NCI-H774 (cell line): ENCODE measurements at places on chromosomes 2 and 18.

- no peak for DNase-seq
These were observed 80.2 kb downstream of the RAB3GAP1 start for GRCh38 chr2:135132314-135132713.

DNA sequence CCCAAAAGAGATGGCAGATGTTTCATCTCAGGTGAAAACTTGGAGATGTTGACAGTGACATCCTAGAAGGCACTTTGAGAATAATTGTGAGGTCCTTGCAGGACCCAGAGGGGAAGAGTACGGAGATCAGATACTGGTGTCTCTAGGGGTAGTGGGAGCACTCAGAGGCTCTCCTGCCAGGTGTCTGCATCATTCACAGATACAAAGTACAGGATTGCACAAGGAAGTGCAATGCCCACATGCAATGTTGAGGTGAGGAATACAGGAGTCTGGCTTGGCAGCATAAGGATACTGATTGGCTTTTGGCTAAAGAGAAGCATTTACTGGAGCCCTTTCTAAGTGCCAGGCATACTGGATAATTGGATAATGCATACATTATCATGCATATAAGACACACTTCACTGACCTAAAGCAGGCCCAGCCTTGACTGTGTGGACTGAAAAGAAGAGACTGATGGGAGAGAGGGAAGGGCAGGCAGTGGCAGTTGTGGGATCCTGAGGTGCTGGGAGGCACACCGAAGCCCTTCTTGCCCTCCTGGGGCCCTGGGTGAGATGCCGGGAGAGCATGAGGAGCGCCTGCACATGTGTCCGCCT lies 31.0 kb upstream of the NCKAP5 start:
- DNase-seq = no peak

- DNase-seq = no peak
These were observed 46.4 kb downstream of the ADCY3 start for GRCh38 chr2:24873619-24874018.

GRCh38 chr2:152525277-152525838 lies 190.4 kb downstream of the FMNL2 start:
- DNase-seq = no peak

DNA sequence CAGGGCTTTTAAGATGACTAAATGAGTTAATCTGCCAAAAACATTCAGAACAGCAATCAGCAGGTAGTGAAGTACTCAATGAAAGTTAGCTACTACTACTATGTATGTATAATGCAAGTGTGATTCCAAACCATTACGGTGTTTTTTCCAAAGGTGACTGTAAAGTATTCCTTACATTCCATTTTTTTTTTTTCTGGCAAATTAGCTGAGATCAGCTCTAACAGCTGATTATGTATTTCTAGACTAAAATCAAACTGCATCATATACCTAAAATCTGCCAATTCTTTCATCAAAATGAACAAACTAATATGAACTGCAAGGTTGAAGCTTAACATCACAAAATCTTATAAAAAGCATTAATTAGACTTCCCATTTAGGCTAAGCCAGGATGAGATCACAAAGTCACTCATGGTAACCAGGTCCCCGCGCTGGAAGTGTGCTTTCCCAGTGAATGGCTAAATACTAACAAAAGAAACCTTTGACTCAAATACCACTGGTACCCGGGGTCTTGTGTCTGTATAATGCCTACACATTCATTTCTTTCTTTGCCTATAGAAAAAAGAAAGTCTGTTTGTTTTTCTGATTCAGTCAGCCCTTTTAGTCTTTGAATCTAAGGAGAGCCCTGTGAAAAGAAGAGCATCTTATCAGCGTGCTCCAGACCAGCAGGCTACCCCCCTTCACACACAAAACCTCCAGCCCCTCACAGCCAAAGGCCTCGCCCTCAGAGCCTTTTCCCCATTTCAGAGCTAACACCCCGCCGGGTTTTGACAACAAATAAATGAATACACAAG lies 88.3 kb downstream of the RBMS1 start:
- DNase-seq = no peak

- DNase-seq = no peak
These were observed 248.2 kb downstream of the PHLPP1 start for GRCh38 chr18:62963507-62963906.

- DNase-seq = peak; percentile 30
These were observed 66.6 kb upstream of the GPC1 start for GRCh38 chr2:240368781-240369331.

GRCh38 chr2:122251158-122251557 lies 495.7 kb downstream of the TSN start:
- no peak for DNase-seq

- DNase-seq = no peak
These were observed 83.6 kb downstream of the RTTN start for GRCh38 chr18:70121842-70122241.

- DNase-seq = no peak
These were observed 67.1 kb upstream of the EPAS1 start for GRCh38 chr2:46230115-46230571.

- DNase-seq = no peak
These were observed 58.7 kb upstream of the CDH19 start for GRCh38 chr18:66662632-66663031.

GRCh38 chr18:62876111-62876510 lies 160.8 kb downstream of the PHLPP1 start:
- DNase-seq = no peak

GRCh38 chr2:237763812-237764211 lies 34.8 kb upstream of the RBM44 start:
- no peak for DNase-seq

- DNase-seq = no peak
These were observed 87.4 kb downstream of the SLC4A3 start for GRCh38 chr2:219714681-219715400.

DNA sequence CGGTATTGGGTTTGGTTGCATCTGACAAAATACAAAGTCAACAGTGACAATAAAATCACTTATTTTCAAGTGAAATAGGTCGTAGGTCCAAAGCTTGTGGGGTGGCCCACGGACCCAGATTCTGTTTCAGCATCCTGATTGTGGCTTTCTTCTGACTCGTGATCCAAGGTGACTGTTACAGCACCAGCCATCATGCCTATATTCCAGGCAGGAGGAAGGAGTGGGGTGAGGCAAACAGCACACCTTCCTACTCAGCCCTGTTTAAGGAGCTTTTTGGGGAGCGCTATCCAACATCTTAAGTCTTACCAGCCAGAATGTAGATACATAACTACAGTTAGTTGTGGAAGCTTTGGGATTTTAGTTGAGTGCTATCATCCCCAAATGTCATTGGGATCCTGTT lies 8.7 kb upstream of the SNORC start:
- DNase-seq = no peak

- no peak for DNase-seq
These were observed 39.1 kb downstream of the WDFY1 start for GRCh38 chr2:223905996-223906395.

DNA sequence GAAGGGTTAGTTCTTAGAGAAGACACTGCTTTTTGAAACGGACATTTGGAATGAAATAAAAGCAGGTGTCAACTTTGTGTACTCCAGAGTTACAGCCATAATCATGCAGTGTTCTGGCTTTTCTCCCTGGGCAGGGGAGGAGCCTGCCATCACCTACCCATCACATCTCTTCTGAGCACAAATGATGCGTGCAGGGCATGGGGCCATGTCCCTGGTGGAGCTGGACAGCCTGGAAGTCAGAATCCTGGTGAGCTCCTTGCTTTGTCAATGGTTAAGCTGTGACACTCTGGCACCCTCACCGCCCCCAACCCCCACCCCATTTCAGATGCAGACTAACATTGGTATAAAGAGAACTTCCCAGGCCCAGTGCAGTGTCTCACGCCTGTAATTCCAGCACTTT lies 53.1 kb downstream of the PDCL3 start:
- DNase-seq = no peak

- no peak for DNase-seq
These were observed 355.6 kb downstream of the PARD3B start for GRCh38 chr2:204900910-204901309.

GRCh38 chr2:14702258-14702657 lies 69.7 kb downstream of the LRATD1 start:
- DNase-seq = no peak

DNA sequence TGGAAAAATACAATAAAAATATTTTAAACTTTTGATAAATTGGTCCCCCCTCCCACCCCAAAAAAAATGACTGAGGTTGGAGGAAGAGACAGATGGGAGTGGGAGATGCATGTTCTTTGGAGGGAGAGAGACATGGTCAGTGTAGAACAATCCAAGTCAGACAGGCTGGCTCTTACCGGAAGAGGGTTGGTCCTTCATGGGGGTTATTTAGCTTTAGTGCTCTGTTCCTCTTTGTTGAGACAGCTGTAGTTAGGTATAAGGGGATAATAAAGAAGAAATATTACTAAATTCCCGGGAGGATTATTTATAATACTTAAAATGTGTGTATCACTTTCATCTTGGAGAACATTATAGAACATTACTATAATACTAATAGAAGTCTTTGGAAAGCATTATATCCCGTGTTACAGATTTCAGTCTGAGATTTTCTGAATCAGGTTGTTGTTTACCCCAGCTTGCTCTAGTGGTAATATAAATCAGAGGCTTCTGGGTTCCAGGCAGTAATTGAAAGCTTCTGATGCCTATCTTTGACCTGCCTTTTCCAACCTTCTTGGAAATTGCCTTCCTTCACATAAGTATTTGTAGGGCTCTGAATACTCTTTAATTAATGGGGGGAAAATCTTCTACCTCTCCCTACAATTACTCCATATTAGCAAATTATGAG lies 87.7 kb downstream of the SPTBN1 start:
- DNase-seq = no peak

DNA sequence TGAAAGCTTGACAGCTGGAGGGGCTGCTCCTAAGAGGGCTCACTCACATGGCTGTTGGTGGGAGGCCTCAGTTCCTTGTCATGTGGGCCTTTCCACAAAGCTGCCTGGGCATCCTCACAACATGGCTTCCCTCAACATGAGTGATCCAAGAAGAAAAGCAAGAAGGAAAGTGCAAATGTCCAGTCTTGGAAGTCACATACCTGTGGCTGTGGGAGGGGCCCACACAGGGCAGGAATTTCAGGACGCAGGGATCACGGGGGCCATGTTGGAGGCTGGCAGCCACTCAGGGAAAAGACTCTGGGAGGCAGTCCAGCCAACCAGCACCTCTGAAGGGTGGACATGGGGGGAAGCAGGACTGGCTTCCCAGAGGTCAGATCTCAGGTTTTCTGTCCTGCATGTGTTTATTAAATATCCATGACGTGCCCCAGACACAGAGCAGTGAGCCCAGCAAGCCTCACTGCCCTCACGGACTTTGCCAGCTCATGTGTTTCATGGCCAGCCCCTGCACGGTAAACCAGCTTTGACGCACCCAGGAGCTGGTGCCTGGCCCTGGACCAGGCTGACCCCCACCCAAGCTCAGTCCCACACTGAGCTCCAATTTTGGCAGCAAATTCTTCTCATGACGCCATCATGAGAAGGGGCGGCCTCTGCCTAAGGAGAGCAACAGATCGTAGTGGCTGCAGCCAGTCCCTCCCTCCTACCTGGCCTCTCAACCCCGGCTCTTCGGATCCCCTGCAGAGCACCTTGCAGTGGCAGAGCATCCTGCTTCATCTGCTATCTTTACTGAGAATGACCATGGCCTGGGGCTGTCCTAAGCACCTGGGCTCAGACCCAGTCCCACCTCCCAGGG lies 34.7 kb upstream of the GPR17 start:
- no peak for DNase-seq

- no peak for DNase-seq
These were observed 120.3 kb downstream of the MEP1B start for GRCh38 chr18:32310101-32310500.

- DNase-seq = no peak
These were observed 63.7 kb upstream of the TFPI start for GRCh38 chr2:187617905-187618304.

GRCh38 chr2:49004036-49004626 lies 150.2 kb downstream of the FSHR start:
- no peak for DNase-seq

DNA sequence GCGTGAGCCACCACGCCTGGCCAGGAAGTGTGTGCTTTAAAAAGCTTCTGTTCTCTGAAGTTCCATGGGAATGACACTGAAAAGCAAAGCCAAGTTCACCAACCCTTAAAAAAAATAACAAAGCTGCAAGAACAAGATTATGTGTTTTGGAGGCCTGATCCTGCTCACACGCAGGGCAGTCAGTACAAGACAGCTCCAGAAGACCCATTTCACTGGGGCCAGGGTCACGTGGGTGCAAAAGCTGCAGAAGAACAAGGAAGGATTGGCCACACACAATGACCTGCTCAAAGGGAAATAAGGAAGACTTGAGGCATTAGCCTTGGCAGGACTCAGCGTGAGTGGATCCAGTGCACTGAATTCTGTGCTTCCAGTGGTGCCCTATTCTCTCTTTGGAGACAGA lies 187.9 kb downstream of the NCK2 start:
- no peak for DNase-seq

- peak; percentile 33 for DNase-seq
These were observed 59.9 kb downstream of the SUMO1 start for GRCh38 chr2:202178346-202178958.

GRCh38 chr18:66867653-66868052 lies 263.8 kb upstream of the CDH19 start:
- DNase-seq = no peak

GRCh38 chr2:226380679-226381078 lies 418.9 kb downstream of the IRS1 start:
- no peak for DNase-seq

DNA sequence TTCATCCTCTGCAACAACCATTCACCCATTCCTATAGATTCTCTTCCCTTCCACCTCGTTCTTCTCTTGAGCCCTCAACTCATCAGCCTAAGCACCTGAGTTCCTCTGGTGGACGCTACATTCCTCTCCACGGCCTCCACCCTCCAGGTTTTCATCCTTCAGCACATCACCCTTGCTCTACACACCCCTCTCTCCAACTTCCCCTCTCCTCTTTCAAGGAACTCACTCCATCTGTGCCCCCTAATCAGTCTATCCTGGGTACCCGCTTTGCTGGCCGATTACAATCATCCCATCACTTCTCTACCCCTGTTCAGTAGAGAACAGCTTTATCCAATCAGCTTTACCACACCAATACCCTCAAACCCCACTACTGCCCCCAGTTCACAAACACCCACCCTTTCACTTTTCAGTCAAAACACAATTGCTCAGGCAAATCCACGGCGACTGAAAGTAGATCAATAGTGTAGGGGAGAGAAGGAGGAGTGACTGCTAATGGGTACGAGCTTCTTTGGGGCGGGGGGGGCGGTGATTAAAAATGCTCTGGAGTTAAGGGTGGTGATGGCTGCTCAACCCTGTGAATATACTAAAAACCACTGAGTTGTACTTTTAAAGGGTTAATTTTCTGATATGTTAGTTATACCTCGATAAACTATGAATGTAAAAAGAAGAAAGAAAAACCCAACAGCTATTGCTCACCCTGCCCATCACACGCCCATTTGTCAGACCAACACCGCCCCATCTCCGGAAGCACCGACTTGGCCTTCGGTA lies 857 bp downstream of the DYM start:
- no peak for DNase-seq

DNA sequence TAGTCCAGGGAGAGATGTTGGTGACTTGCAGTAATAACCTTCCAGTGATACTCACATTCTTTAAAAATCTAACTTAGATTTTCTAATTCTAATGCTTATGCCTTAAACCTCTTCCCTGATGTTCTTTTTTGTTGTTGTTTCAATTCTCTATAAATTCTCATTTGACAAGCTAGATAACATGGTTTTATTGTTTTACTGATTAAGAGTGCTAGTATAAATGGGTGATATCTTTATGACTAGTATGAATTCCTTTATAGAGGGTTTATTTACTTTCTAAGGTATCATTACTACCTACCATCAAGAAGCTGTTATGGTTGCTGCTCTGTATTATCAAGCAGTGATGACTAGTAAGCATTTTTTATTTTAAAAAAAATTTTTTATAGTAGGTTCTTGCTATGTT lies 35.0 kb downstream of the ACVR2A start:
- no peak for DNase-seq

GRCh38 chr2:168116448-168116847 lies 130.9 kb downstream of the STK39 start:
- no peak for DNase-seq
